ENCODE measurements at places on chromosomes 1 and 21.

- DNase-seq: no peak
Observed at GRCh38 chr1:100268202-100268601, 2.2 kb downstream of the RTCA start.

- DNase-seq: no peak
Observed at GRCh38 chr21:26814386-26814785, 30.8 kb downstream of the ADAMTS1 start.

DNA sequence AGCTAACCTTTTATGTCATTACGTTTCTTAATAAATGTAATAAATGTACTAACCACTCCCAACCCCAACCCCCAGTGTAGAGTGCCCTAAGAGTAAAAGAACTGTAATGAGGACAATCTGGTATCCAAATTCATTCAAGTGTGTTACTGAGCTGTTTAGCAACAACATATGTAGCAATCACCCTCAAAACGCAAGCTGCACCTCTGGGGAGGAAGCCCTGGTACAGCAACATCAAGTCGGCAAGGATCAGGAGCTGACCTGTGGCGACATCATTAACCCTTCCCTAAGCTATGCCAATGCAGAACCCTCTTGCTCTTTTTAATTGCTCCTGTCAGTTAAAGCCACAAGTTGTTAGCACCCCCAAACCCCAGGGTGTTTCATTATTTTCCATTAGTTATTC, 47.1 kb downstream of the STX6 start:
- DNase-seq: no peak

DNA sequence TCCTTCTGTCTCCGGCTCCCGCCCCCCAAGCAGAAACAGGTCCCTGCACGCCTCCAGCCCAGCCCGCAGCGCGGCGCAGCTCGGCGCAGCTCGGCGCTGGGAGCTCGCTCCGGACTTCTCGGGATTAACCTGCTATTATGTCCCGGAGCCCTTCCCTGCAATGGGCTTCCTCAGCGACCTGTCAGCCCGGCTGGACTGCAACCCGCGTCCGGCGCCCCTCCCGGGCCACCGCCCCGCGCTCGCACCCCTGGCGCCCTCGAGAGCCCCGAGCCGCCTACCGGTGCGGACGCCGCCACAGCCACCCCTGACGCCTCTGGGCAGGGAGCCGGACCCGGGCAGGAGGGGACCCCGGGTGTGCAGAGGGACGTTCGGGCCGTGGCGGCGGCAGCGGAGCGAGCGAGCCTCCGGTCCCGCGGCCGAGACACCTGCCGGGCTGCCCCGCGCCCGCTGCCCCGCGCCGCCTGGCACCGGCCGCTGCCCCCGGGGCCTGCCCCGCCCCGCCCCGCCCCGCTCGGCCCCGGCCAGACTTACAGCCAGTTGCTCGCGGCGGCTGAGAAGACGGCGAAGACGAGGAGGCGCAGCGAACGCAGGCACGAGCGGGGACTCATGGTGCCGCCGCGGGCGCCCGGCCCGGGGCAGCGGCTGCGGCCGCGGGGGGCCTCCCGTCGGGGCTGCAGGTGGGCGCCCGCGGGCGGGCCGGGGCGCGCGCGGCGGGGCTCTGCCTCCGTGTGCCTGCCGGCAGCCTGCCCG, 407 bp downstream of the WNT4 start:
- peak; percentile 28 for DNase-seq

GRCh38 chr1:18239671-18240070, 132.1 kb downstream of the IGSF21 start:
- no peak for DNase-seq

- DNase-seq: no peak
Observed at GRCh38 chr1:207313131-207313530, 8.3 kb upstream of the CD55 start.

- no peak for DNase-seq
Observed at GRCh38 chr1:24027838-24028468, 47.8 kb upstream of the SRSF10 start.

DNA sequence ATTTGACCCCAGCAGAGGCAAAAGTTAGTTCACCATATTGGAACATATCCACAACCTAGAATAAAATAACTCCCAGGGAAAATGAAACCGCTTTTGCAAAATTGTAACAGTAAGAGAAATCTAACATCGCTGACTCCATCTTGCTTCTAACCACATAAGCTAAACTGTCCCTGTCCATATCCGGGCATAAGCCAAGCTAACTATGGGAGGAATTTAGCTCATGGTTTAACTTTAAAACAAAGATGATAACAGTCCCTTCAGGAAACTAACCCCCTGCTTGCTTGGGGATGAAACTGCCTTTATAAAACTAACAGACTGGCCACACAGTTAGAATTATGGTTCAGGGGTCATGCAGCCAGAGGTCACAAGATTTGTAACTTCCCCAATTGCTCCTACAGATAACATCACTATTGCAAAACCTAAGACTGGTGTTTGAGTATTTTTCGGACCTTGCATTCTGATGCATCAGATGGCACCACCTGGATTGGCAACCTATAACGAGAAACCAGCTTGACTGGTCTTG, 46.3 kb downstream of the TESK2 start:
- DNase-seq: no peak

- no peak for DNase-seq
Observed at GRCh38 chr1:78540048-78540447, 49.3 kb downstream of the PTGFR start.

DNA sequence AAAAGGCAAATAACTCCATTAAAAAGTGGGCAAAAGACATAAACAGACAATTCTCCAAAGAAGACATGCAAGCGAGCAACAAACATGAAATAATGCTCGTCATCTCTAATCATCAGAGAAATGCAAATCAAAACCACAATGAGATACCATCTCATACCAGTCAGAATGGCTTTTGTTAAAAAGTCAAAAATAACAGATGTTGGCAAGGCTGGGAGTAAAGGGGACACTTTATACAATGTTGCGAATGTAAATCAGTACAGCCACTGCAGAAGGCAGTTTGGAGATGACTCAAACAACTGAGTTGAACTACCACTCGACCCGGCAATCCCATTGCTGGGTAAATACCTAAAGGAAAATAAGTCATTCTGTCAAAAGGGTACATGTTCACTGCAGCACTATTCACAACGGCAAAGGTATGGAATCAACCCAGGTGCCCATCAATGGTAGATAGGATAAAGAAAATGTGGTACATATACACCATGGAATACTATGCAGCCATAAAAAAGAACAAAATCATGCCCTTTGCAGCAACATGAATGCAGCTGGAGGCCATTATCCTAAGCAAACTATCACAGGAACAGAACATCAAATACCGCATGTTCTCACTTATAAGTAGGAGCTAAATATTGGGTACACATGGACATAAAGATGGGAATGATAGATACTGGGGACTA, 25.9 kb downstream of the TSPAN2 start:
- peak; percentile 47 for DNase-seq

DNA sequence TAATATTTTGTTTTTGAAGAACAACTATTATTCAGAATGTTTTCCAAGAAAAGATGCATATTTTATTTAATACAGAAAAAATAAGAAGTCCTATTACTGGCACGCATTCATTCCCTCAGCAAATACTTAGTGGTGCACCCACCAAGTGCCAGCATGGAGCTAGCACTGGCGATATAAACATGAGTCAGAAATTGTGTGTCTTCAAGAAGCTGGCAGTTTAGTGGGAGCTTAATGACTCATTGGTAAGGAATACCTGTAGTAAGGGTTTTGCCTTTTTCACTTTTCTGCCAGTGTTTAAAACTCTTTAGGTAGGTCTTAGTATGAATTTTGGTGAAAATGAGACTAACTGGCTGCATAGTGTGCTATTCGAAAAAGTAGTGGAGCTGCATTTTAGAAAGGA, 6.3 kb downstream of the MAGI3 start:
- no peak for DNase-seq

DNA sequence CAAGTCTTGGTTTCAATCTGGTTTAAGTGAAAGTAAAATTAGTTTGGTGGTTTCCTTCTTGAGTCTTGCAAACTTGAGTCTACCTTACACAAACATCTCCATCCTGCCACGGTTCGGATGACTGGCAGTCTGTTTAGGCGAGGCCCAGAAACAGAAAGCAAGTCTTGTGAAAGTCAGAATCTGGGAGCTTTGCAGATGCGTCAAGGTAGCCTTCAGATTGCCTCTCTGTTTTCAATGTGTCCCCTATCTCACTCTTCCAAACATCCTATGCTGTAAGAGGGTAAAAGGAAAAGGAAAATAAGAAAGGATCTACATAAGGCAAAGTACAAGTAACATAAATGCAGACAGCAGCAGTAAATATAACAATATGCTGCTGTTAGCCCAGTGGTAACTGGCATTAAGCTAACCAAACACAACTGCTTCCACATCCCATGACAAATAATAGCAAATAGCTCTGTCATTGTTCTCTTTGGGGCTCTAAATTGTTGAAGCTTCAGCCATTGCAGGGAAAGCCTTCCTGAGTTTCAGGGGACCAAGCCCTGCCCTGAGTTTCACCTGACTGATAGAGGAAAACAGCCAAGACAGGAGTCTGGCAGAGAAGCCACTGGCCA, 26.2 kb upstream of the C1orf105 start:
- DNase-seq: peak; percentile 73

DNA sequence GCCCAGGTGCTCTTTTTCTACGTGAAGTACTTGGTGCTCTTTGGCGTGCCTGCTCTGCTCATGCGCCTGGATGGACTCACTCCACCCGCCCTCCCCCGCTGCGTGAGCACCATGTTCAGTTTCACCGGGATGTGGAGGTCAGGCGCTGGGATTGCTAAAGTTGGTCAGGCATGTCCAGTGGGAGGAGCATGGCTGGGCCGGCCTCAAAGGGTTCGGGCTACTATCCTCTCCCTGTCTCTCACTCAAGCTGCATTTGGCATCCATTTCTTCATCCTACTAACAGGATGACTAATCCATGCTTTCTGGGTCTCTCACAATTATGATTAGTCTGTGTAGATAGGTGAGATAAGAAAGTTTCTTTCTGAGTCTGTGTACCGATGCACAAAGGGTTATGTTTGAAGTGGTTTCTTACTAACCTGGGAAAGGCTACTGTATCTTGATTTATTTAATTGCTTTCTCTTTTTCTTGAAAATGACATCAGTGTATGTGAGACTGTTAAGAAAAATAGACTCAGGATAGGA, 135.9 kb downstream of the HHAT start:
- DNase-seq: peak; percentile 32

- DNase-seq: peak; percentile 77
Observed at GRCh38 chr1:226608699-226609505, 60.3 kb downstream of the STUM start.

DNA sequence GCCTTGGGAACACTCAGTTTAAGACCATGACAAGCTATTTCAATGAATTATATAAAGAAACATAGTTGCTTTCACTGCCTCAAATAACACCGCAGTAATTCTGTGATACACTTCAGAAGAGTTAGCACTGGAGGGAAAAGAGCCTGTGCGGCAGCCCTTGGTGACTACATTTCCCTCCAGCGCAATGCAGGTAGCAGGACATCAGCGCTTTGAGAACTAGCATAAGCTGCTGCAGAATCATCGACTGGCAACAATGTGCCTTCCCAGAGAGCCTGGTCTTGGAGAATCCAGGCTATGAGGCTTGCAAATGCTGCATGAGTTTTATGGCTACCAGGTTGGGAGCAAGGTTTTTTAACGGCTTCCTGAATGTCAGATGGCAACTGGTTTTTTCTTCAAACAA, 7.5 kb downstream of the NRIP1 start:
- DNase-seq: peak; percentile 9

GRCh38 chr1:27992276-27992675, 32.5 kb downstream of the XKR8 start:
- DNase-seq: peak; percentile 39

GRCh38 chr1:15936025-15936424, 39.9 kb downstream of the ZBTB17 start:
- no peak for DNase-seq

GRCh38 chr1:210003501-210003900, 65.5 kb downstream of the SYT14 start:
- no peak for DNase-seq

- no peak for DNase-seq
Observed at GRCh38 chr1:30668546-30669327, 54.6 kb downstream of the MATN1 start.

GRCh38 chr1:7150724-7151280, 365.5 kb downstream of the CAMTA1 start:
- DNase-seq: no peak

DNA sequence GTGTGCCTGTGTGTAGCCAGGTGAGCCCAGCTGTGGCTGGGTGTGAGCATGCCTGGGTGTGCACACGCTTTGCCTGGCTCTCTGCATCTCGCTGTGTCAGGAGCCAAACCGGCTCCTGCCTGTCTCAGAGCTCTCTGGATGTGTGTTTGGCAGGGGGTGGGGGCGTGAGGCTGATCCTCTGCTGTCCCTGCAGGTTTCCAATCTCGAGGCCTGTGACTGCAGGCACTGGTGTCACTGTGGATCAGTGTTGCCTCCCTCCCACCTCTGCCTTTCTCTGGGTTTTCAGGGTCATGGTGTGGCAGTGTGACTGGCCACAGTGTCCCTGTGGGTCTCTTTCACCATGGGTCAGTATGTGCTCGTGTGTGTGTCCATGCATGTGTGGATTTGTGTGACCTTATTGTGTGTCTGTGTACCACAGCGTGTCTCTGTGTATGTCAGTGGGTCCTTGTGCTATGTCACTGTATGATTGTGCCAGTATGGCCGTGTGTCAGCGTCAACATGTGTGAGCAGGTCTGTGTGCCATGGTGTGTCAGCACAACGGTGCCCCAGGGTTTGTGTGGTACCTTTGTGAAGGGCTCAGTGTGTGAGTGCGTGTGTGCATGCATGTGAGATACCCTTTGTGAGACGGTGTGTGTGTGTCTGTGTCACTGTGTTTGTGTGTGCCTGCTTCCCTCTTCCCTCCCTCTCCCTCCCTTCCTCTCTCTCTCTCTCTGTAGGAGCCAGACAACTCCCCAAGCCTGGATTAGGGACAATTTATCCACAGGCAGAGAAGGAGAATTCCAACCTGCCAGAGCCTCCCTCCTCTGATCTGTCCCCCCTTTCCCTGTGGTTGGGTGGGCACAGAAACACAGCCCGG, 43.4 kb downstream of the AHDC1 start:
- DNase-seq: no peak

GRCh38 chr21:33278721-33279120, 12.6 kb downstream of the IL10RB start:
- DNase-seq: no peak

DNA sequence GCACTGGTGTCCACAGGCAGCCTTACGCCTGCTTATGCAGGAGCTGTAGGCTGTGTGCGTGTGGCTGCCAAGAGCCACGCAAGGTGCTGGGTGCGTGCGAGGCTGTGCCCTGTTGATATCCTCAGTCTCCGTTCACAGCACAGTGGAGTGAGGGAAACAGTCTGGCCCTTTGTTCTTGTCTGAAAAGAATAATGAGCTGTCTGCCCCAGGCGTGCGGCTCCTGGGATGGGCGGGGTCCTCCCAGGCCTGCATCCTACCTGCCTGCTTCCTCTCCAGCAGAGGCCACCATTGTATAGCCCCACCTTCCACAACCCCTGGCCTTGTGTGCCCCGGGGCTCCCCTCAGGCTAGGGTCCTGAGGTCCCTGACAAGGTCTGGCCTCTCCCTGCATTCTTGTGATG, 47.0 kb upstream of the KDM4A start:
- DNase-seq: no peak

DNA sequence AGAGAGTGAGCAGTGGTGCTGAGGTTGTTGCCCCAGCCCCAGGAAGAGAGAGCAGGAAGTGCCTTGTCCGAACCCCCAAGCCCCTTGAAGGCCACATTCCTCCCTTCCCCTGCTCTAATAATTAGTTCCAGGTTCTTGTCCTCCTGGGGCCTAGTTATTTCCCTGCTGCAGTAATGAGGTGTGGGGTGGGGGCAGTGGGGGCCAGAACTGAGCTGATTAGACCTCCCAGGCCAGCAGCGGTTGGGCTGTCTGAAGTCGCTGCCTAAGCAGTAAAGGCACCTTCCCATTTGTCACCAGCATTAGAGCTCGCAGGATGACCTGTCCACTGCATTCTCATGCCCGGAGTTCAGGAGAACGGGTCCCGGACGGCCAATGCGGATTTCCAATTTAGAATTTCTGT, 186.5 kb upstream of the CSF3R start:
- no peak for DNase-seq

Measured in activated T-cell treated with anti-CD3 and anti-CD28 coated beads, Interleukin-2, amount 50 U/mL, for 72 hours (primary cell).